ENCODE measurements at places on chromosomes 1 and 21. TPM values are rescaled to one million over a fixed set of nuclear protein-coding genes. Genes with fewer than 3 reads are reported as not detected.

DNA sequence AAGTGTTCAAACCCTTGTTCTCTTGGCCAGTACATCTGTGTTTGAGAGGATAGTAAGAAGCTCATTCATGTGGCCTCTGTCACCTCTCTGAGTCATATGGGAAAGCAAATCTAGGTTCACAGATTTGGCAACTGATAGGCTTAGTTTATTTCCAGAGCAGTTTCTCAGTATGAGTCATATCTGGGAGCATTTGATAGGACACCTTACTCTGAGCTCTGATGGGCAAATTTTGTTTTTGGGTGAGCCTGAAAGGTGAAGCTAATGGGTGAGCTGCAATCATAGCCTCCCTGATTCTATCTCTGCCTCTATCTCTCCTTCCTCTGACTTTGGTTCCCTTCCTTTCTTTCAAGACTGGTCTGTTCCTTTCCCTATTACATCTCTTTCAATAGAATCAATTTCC is 134.4 kb downstream of the S1PR1 start:
- DNase-seq = peak; percentile 14

- no peak for DNase-seq
Measured at GRCh38 chr1:111370871-111371270, 56.7 kb downstream of the OVGP1 start.

DNA sequence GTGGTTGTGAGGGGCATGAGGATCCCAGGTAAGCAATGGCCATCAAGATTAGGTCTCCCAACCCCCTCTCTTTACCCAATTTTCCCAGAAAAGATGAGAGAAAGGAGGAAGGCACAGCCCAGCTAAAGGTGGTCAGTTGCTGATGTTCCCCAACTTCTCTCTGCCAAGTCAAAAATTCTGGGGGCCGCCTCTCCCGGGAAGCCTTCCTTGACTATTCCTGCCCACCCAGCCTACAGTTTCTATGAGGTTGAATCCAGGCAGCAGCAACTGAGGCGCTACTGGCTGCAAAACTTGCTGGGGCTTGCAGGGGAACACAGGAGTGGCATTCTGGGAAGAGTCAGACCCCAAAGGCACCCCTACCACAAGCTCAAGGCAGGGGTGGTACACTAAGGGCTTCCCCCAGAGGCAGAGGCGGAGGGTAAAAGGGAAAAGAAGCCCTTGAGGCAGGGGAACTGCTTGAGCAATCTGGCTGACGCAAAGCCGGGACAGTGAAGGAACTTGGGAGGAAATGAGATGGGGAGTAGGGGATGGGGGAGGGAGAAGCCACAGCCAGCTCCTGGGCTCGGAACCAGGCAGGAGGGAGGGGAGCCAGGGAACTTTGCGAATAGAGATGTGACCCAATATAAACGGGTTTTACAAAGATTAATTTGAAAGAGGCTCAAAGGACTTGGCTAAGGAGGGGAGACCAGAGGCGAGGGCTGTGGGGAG is 31.2 kb downstream of the SDC3 start:
- peak; percentile 59 for DNase-seq

- no peak for DNase-seq
Measured at GRCh38 chr1:101713760-101714159, 283.0 kb downstream of the OLFM3 start.

- DNase-seq = no peak
Measured at GRCh38 chr1:225724251-225724650, 53.4 kb upstream of the SRP9 start.

DNA sequence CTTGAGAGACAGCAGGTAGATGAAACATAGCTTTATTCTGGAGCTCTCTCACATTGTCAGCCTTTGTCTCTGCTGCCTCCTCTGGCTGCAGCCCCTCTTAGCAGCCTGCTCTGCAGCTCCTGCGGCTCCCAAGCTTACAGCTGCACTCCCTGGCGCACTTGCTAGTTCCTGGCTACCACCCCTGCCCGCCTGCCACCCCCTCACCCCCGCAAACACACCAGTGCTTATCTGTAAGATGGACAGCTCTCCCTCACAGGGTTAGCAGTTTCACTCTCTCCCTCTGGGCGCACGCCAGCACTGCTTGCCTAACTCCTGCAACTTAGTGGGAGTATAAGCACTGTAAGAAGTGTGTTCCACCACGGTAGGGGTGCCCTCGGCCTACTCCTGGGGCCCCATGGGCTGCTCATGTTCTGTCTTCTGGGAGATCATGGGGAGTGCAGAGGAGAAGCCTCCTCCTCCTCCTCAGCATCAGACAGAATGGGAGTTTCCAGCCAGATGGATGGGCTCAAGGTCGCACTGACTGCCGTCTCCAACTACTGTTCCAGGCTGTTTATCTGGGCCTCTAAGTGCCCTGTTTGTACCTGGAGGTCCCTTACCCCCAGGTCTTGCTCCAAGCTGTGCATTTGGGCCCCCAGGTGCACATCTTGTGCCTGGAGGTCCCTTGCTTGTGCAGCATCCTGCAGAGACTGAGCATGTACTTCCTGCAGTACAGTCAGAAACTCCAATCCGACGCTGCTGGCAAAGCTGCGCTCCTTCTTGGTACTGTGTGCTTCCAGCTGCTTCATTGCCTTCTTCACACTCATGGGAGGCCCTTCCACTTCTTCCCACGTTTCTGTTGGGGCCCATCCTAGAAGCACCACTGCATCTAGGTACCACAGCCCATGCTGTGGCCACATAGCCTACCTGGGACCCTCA is 1388.1 kb downstream of the AMY1C start:
- DNase-seq = peak; percentile 18

Gene ILDR2
- 9.6 TPM for total RNA-seq

- DNase-seq = no peak
Measured at GRCh38 chr1:117817629-117818028, 111.8 kb downstream of the GDAP2 start.

Gene OR2T35
- not detected for total RNA-seq

Gene CD164L2
- total RNA-seq = not detected

Gene TRNP1
- 3.3 TPM for total RNA-seq
